ENCODE measurements at places on chromosomes 2 and 18. TPM values are rescaled to one million over a fixed set of nuclear protein-coding genes. Genes with fewer than 3 reads are reported as not detected.
A peak's percentile ranks its signal among the peaks of the same experiment; 100 is the strongest.

DNA sequence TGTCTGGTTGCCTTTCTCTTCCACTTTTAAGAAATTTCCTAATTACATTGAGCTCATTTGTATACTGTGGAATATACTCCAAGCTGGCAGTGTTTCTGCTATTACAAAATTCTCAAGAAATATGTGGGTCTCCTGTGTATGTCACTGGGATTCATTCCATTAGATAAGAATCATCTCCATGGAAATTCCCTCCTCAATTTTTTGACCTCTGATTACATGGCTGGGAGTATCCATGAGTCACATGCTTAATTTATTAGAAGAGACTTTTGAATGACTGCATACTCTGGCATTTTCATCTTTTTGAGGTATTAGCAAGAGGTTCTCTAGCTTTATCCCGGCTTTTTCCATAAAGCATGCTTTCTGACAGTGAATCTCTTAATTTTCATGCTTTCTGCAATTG is 665.5 kb upstream of the CNTNAP5 start:
- no peaks in the 10 kb centered on the region for H3K27me3 ChIP-seq
- H3K4me1 ChIP-seq: no peaks in the 10 kb centered on the region
- H3K36me3 ChIP-seq: no peaks in the 10 kb centered on the region
- no peak overlapping the region for H3K4me3 ChIP-seq
- DNase-seq: no peak

- no peak overlapping the region for H3K27ac ChIP-seq
- no peak overlapping the region for H3K4me3 ChIP-seq
- no peaks in the 10 kb centered on the region for H3K27me3 ChIP-seq
- no peaks in the 10 kb centered on the region for H3K4me1 ChIP-seq
These were observed 138.8 kb downstream of the ATAD2B start for GRCh38 chr2:23788100-23788499.

GRCh38 chr2:35783723-35784122 is 571.9 kb upstream of the CRIM1 start:
- no peak overlapping the region for H3K4me3 ChIP-seq
- H3K36me3 ChIP-seq: no peaks in the 10 kb centered on the region
- no peaks in the 10 kb centered on the region for H3K27me3 ChIP-seq
- H3K27ac ChIP-seq: no peak overlapping the region

DNA sequence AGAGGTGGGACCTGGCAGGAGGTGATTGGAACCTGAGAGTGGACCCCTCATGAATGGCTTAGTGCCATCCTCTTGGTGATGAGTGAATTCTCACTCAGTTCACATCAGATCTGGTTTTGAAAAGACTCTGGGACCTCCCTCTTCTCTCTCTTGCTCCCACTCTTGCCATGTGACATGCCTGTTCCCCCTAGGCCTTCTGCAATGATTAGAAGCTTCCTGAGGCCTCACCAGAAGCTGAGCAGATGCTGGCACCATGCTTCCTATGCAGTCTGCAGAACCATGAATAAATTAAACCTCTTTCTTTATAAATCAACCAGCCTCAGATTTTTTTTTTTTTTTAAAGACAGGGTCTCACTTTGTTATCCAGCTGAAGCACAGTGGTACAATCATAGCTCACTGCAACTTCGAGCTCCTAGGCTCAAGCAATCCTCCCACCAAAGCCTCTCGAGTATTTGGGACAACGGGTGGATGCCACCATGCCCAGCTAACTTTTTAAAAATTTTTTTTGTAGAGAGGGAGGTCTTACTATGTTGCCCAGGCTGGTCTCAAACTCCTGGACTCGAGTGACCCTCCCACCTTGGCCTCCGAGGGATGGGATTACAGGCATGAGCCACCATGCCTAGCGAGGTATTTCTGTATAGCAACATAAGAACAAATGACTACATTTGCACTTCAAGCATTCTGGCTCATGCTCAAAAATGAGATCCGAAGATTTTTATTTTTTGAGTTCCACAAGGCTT is 2.0 kb upstream of the ZFAND2B start:
- DNase-seq: peak; percentile 17
- H3K27me3 ChIP-seq: no peaks in the 10 kb centered on the region
- H3K4me3 ChIP-seq: no peak overlapping the region
- peaks cover 25% of the 10 kb centered on the region for H3K4me1 ChIP-seq

GRCh38 chr2:218995972-218996711 is 2.9 kb upstream of the CRYBA2 start:
- no peak overlapping the region for H3K4me3 ChIP-seq
- peaks cover 14% of the 10 kb centered on the region for H3K27me3 ChIP-seq
- H3K27ac ChIP-seq: peak overlapping the region; percentile 67
- H3K36me3 ChIP-seq: no peaks in the 10 kb centered on the region

DNA sequence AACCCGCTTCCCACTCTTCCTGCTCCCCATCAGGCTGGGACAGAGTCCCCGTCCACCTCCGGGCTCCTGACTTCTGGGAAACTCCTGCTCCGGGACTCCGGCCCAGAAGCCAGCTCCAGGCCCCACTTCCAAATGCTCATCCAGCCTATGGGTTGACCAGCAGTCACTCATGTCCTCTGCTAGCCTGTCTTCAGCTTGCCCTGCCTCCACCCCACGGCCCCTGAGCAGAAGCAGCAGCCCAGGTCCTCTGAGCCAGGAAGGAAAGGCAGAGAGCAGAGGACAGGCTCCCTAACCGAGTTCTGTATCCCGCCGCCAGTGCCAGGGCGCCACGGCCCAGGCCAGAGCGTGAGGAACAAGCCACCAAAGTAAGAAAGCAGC is 86.4 kb upstream of the ID2 start:
- no peaks in the 10 kb centered on the region for H3K36me3 ChIP-seq
- DNase-seq: no peak
- H3K27ac ChIP-seq: no peak overlapping the region
- H3K4me3 ChIP-seq: no peak overlapping the region
- H3K4me1 ChIP-seq: peaks cover 6% of the 10 kb centered on the region

GRCh38 chr2:239299218-239299939 is 101.4 kb downstream of the HDAC4 start:
- peaks cover 60% of the 10 kb centered on the region for H3K4me1 ChIP-seq
- no peak for DNase-seq
- no peaks in the 10 kb centered on the region for H3K36me3 ChIP-seq
- peak overlapping the region; percentile 19 for H3K27ac ChIP-seq

DNA sequence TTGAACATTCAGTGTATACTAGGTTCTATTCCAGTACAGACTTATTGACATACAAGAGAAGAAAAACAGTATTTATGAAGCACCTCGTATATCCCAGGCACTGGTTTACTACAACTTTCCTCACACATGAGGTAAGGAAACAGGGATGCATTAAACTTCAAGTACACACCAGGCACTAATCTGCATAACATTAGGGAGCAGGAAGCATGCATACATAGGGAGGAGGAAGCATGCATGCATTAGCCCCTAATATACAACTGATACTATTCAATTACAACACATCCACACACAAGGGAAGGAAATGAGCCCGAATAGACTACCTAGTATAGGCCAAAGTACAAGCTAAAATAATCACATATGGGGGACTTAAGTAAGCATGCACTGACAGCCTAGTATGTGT is 525.3 kb downstream of the SUCLG1 start:
- no peaks in the 10 kb centered on the region for H3K27me3 ChIP-seq
- no peaks in the 10 kb centered on the region for H3K36me3 ChIP-seq
- no peak overlapping the region for H3K27ac ChIP-seq

- no peak overlapping the region for H3K4me3 ChIP-seq
- no peak overlapping the region for H3K27ac ChIP-seq
- H3K27me3 ChIP-seq: no peaks in the 10 kb centered on the region
- no peak for DNase-seq
- H3K36me3 ChIP-seq: no peaks in the 10 kb centered on the region
These were observed 49.8 kb downstream of the FBLN7 start for GRCh38 chr2:112187805-112188596.

DNA sequence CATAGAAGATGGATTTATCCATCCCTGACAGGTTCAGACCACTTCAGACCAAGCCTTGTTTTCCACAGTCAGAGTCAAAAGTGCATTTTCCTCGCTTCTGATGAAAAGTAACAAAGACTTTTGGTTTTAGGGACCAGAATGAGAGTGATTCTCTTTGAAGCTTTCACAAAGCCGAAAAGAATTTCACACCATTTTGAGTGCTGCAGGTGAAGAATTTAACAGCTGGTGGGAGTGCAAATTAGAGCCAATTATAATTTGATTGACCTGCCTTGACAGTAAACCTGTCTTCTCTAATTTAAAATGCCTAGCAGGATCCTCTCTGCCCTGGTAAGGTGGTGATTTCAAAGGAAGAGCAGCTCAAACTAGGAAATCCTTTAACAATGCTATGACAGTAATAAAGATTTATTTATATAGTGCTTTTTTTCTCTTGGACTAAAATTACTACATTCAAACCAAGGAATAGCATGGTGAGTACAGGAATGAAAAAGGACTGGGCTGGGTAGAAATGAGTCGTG is 241.6 kb downstream of the HRH4 start:
- no peak for DNase-seq
- no peaks in the 10 kb centered on the region for H3K36me3 ChIP-seq
- no peak overlapping the region for H3K4me3 ChIP-seq

DNA sequence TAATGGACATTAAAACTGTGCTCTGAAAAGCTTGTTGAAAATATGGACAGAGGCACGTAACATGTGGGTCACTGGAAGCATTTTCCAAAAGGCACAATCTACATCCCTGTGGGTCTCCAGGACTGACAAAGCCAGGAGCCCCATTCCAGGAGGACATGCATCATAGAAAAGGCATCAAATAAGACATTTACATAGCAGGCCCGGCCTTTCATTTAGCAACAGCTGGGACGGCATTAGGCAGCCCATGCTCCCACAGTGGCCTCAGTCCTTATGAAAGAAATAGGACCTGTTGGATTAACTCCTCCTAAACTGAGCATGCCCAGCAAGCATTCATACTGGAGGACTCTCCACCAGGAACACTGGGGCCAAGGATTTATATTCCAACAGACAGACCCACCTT is 72.2 kb downstream of the TWIST2 start:
- H3K4me1 ChIP-seq: no peaks in the 10 kb centered on the region
- no peak overlapping the region for H3K27ac ChIP-seq
- no peaks in the 10 kb centered on the region for H3K36me3 ChIP-seq
- no peak overlapping the region for H3K4me3 ChIP-seq
- no peak for DNase-seq

DNA sequence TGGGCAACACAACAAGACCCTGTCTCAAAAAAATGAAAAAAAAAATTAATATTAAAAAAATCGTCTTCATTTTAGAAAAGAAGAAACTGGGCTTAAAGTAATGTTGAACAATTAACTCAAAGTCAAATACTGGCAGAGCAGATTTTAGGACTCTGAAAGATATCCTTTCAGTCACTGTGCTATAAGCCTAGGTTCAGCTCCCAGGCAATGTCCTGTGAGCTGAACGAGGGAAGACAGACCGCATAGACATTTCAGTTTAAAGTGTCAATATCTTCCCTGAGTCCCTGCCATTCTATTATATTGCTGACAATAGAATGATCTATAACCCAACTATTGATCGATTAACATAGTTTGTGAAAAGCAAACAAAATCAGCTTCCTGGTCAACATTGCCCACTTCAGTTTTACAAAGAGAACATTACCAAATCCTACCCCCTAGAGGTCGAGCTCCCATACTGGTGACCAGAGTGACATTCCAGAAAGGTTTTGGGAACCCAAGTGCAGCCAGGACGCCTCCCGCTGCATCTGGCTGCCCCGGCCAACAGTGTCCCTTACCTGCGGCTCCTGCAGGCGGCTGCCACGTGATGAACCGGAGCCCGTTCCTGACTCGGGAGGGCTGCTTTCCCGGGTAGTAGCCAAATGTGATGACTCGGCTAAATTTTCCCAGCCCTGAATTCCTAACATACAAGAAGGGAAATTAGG is 639 bp downstream of the MRO start:
- H3K27me3 ChIP-seq: no peaks in the 10 kb centered on the region
- H3K4me1 ChIP-seq: peaks cover 16% of the 10 kb centered on the region
- peak; percentile 45 for DNase-seq
- H3K27ac ChIP-seq: peak overlapping the region; percentile 85
- H3K4me3 ChIP-seq: peak overlapping the region; percentile 62
- no peaks in the 10 kb centered on the region for H3K36me3 ChIP-seq

- H3K36me3 ChIP-seq: no peaks in the 10 kb centered on the region
- peak; percentile 57 for DNase-seq
- H3K27ac ChIP-seq: no peak overlapping the region
- no peaks in the 10 kb centered on the region for H3K27me3 ChIP-seq
- H3K4me1 ChIP-seq: peaks cover 23% of the 10 kb centered on the region
These were observed 125.5 kb upstream of the ZNF516 start for GRCh38 chr18:76620321-76621170.

- H3K36me3 ChIP-seq: no peaks in the 10 kb centered on the region
- H3K4me3 ChIP-seq: no peak overlapping the region
- peaks cover 4% of the 10 kb centered on the region for H3K4me1 ChIP-seq
- no peak overlapping the region for H3K27ac ChIP-seq
- DNase-seq: no peak
These were observed 19.8 kb downstream of the MAP4K4 start for GRCh38 chr2:101717071-101717845.

- H3K27ac ChIP-seq: no peak overlapping the region
- no peaks in the 10 kb centered on the region for H3K27me3 ChIP-seq
- H3K36me3 ChIP-seq: no peaks in the 10 kb centered on the region
- peaks cover 7% of the 10 kb centered on the region for H3K4me1 ChIP-seq
- H3K4me3 ChIP-seq: no peak overlapping the region
These were observed 28.5 kb downstream of the HRH4 start for GRCh38 chr18:24488824-24489493.

DNA sequence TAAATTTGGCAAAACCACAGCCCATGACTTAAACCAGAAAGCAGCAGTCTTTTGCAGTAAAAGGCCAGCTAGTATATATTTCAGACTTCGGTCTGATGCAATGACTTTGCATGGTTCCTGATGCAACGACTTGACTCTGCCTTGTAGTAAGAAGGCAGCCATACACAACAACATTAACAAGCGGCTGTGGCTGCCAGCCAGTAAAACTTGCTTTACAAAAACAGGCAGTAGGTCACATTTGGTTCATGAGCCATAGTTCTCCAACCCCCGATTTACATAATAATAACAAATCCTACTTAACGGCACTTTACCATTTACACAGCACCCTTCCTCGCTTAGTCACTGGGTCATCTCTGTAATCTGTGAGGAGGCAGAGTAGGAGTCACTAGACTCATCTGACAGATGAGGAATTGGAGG is 410.3 kb downstream of the LRATD1 start:
- no peaks in the 10 kb centered on the region for H3K27me3 ChIP-seq
- H3K36me3 ChIP-seq: no peaks in the 10 kb centered on the region
- no peaks in the 10 kb centered on the region for H3K4me1 ChIP-seq

GRCh38 chr2:118857677-118858484 is 10.4 kb upstream of the EN1 start:
- no peak overlapping the region for H3K4me3 ChIP-seq
- H3K27me3 ChIP-seq: peaks cover 26% of the 10 kb centered on the region
- no peak overlapping the region for H3K27ac ChIP-seq
- no peak for DNase-seq

Gene HOXD9
- total RNA-seq: not detected

Gene USP37
- 7.7 TPM for total RNA-seq

Gene VWA3B
- total RNA-seq: not detected

Gene SNTG2
- not detected for total RNA-seq

Gene PAX3
- total RNA-seq: not detected

Gene VWC2L
- total RNA-seq: not detected

Gene LGALSL
- 8.7 TPM for total RNA-seq

Gene CHRNA1
- not detected for total RNA-seq

Gene ACADL
- total RNA-seq: 1.9 TPM
